ENCODE measurements at places on chromosomes 4 and X. TPM values are rescaled to one million over a fixed set of nuclear protein-coding genes. Genes with fewer than 3 reads are reported as not detected.

Gene XAGE2
- total RNA-seq, result not detected

Gene IBSP
- not detected for total RNA-seq

Gene TRPC5OS
- total RNA-seq, result not detected

Gene GAGE13
- not detected for total RNA-seq

Gene ATP11C
- 54.2 TPM for total RNA-seq

Gene PDE5A
- total RNA-seq, result 21.2 TPM

Gene TMPRSS11F
- total RNA-seq, result not detected

Gene ADH1C
- not detected for total RNA-seq

Gene ANXA10
- not detected for total RNA-seq

Gene ARAP2
- total RNA-seq, result 57.1 TPM

Gene S100P
- total RNA-seq, result 0.41 TPM

Gene XPNPEP2
- total RNA-seq, result under 0.01 TPM

Gene COX7B2
- not detected for total RNA-seq

Gene GPR119
- total RNA-seq, result not detected

Gene LNX1
- total RNA-seq, result 67.7 TPM

Gene CLCN4
- 84.8 TPM for total RNA-seq

Gene PPBP
- 4.1 TPM for total RNA-seq

Gene SLBP
- total RNA-seq, result 51.0 TPM

Gene HTN1
- not detected for total RNA-seq

Gene SPIN2A
- total RNA-seq, result 2.0 TPM

Gene LDB2
- 216 TPM for total RNA-seq

Gene RHOXF2B
- total RNA-seq, result not detected

Gene NPY2R
- total RNA-seq, result 12.6 TPM

Gene CNKSR2
- total RNA-seq, result 173 TPM

Gene ABCE1
- 133 TPM for total RNA-seq

Gene VCX3A
- total RNA-seq, result not detected

Gene PFKFB1
- total RNA-seq, result 0.41 TPM
